Germinal center (tissue), 1 donor: ENCODE measurements at places on chromosomes 16 and 17.

- DNase-seq, result no peak
Observed at GRCh38 chr17:78808163-78808562, 26.1 kb upstream of the CYTH1 start.

GRCh38 chr16:990516-991291 lies 9.1 kb downstream of the SOX8 start:
- no peak for DNase-seq

GRCh38 chr17:52470553-52470952 lies 312.0 kb upstream of the CA10 start:
- no peak for DNase-seq

GRCh38 chr17:28536532-28537218 lies 15.7 kb downstream of the UNC119 start:
- no peak for DNase-seq

- no peak for DNase-seq
Observed at GRCh38 chr17:32485261-32486110, 1.3 kb upstream of the CDK5R1 start.
